Nucleus accumbens (tissue), 56 donors: ENCODE measurements at places on chromosomes 5 and 9.
A peak's percentile ranks its signal among the peaks of the same experiment; 100 is the strongest.

- DNase-seq, result no peak
These were observed 25.5 kb downstream of the TNPO1 start for GRCh38 chr5:72841756-72842535.

DNA sequence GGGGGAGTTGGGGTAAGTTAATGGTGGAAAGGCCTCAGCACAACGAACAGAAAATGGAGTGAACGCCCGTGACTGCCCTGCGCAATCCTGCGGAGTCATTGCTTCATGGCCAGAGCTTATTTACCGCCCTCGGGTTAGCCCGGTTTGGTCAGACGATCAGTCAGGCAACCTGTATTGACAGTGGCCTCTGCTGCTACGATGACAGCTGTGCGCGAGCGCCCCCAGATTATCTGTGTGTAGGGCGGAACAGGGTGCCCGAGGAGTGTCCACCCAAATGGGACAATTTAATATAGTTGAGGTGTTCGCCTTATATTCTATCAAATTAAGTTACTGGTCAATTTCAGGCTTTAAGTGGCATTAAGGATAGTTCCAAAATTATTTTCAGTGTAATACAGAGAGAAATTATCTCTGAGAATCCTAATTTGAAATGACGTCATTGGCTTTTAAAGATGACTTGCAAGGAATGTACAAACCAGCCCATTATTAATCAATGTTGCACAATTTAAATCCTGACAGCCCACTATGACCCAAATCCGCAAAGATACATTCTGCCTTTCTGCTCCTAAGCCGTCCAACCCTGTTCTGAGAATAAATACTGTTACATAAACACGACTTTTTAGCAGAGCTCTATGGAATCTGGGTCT, 879 bp upstream of the UBQLN1 start:
- DNase-seq, result peak; percentile 70

- DNase-seq, result no peak
These were observed 13.4 kb upstream of the CCDC112 start for GRCh38 chr5:115309751-115310370.

GRCh38 chr5:168135897-168136296, 155.5 kb upstream of the WWC1 start:
- DNase-seq, result no peak

DNA sequence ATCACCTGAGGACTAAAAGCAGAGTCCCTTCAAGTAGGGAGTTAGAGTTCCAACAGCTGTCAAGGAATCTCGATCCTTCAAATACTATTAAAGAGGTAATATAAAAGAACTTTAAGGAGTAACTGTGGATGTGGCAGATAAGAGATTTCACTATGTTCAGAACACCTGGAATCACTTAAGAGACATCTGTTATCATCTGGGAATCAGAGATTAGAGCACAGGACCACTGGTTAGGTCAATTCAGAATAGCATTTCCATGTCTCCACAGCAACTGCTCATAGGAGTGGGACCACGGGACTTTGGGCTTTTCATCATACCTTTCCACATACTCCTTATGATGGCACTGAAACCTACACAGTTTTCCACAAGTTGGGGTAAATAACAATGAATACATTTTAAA, 216.6 kb downstream of the DENND1A start:
- no peak for DNase-seq
